ENCODE measurements at places on chromosomes 11 and 22.

GRCh38 chr11:129444274-129444673 is 68.6 kb downstream of the BARX2 start:
- no peak for DNase-seq

DNA sequence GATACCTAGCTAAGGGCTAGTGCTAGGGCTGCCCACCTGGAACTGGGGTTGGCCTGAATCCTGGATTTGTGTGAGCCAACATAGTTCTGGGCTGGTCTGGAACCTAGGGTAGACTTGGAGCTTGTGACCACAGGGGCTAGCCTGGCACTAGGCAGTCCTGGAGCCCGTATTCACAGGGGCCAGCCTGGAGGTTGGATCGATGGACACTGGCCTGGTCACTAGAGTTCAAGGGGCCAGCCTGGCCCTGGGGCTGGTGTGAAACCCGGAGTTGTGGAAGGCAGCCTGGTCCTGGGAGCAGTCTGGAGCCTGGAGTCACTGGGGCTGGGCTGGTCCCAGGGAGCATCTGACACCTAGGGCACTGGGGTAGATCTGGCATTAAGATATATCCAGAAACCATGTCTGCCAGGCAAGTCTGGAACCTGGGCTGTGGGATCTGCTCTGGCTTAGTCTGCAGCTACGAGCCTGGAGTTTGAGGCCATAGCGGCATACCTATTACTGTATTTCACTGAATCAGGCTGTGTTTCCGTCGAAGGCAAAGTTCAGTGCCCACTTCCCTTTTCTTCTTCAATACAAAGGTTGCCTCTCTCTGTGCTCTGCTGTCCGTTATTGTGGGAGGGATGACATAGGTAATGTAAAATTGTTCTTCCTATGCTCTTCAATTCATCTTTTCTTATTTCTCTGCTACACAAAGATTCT is 9.1 kb upstream of the GLYATL1B start:
- DNase-seq: no peak

GRCh38 chr11:8292351-8292750 is 28.7 kb upstream of the LMO1 start:
- no peak for DNase-seq

GRCh38 chr22:23862103-23862502 is 4.4 kb downstream of the SLC2A11 start:
- DNase-seq: peak; percentile 52

DNA sequence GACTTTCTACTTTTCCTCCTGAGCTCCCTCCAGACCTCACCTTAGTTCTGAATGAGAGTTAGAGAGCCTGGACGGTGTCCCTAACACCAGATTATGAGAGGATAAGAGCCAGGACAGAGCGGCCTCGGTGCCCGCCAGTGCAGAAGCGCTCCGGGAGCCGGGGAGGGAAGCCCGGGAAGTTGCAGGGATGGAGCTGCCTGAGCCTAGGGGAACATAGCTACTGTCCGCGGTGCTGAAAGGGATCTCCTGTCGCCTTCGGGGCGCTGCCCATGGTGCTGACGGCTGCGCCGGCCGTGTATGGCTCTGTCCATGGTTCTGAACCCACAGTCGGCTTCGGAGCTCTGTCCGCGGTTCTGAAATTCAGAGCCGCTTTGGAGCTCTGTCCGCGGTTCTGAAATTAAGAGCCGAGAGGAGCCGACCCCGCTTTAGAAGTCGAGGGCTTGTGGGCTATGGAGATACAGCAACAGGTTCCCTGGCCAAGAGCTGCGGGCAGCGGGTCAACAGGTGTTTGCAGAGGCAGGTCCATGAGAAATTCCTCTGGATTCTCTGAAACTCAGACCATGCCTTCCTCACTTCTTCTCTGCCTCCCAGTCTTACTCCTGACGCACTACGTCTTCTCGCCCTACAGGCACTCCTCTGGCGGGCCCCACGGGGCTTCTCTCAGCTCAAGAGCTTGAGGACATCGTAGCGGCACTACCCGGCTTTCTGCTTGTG is 814 bp downstream of the NPAS4 start:
- DNase-seq: peak; percentile 89

GRCh38 chr22:24161909-24162308 is 19.4 kb upstream of the SUSD2 start:
- no peak for DNase-seq

GRCh38 chr11:1753229-1753928 is 3.0 kb upstream of the IFITM10 start:
- DNase-seq: no peak

- no peak for DNase-seq
Observed at GRCh38 chr11:113247221-113247620, 67.2 kb upstream of the TTC12 start.

GRCh38 chr22:27748349-27748748 is 53.2 kb downstream of the MN1 start:
- DNase-seq: no peak

DNA sequence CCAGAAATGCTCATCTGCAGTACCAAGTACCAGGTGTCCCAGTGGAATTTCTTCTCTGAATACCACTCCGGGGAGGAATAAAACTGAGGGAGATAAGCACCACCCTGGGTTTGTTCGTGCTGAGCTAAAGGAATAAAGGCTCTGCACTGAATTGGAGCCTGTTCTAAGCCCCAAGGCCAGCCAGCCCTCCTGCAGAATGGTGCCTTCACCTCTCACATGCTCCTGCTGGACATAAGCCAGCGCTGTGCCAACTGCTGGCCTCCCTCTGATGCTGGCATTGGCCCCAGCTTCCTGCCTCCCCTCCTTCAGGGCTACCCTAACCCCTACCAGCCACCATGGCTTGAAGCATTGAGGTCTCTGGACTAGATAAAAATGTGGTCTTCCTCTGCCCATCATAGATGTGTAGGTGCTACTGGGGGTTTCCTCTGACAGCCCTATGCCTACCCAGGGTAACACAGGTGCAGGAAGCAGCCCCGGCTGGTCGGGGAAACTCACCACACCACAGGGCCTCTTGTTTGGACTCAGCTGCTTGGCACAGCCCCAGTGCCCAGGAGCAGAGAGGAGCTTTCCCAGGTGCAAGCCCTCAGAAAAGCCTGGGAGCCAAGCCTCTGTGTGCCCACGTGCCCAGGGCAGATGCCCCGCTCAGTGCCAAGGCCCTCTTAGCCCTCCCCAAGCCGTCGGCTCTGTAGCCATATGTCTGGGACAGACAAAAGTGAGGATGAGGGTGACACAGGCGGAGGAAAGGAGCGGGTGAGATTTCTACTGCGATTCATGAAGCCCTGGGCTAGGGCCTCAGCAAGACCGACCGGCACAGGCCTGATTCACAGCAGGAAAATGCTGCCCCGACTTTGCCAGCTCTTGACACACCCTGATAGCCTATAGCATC is 34.1 kb upstream of the JAM3 start:
- no peak for DNase-seq

DNA sequence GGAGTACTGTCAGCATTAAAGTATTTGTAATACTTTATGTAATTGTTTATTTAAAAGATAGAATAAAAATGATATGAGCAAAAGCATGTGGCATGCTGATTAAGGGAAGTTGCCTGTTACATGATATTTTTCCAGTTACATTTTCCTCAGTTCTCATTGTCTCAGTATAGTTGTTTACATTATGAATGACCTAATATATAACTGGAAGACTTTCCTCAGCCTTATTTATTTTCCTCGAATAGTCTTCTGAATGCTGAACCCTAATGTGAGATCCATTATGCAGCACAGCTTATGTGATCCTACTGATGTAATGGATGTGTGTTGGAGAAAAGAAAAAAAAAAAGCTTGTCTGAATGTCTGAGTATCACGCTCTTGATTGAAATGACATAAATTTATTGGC is 95.5 kb downstream of the LUZP2 start:
- no peak for DNase-seq

- DNase-seq: no peak
Observed at GRCh38 chr11:17793642-17794170, 59.1 kb downstream of the KCNC1 start.

- DNase-seq: no peak
Observed at GRCh38 chr11:72525466-72525865, 91.1 kb upstream of the CLPB start.

GRCh38 chr11:26134481-26135355 is 197.2 kb upstream of the ANO3 start:
- DNase-seq: no peak

GRCh38 chr11:99537681-99538080 is 516.9 kb downstream of the CNTN5 start:
- no peak for DNase-seq

DNA sequence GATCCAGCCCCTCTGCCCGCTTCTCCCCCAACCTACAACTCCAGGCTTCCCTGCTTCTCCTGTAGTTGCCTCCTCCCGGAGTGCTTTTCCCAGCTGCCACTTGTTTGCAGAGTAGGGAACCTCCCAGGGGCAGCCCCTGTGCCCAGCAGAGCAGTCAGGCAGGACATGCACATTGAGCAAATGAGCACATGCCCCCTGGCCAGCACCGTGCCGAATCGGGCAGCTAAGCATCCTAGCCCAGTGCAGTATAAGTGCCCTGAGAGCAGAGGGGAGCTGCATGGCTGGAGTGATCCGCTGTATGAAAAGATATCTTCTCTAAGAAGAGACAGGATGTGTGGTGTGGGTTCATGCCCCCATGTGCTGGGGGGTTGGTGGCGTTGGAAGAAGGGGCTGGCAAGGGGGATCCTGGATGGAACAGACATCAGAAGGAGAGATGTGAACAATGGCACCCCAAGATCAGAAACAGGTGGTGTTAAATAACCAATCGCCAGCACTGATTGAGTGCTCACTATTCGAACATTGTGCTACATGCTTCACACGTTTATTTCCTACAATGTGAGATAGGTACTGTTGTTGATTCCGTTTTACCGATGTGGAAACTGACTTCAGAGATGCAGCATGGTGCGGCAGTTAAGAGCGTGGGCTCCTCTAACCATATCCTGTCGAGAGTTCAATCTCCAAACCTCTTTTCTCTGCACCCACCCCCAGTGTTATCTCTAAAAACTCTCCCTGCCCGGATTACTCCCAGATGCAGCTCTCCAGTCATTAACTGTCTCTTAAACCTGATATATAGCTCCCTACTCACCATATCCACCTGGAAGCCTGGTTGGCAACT is 1.2 kb downstream of the AIP start:
- DNase-seq: peak; percentile 52

GRCh38 chr11:1230456-1231395 is 7.9 kb downstream of the MUC5B start:
- DNase-seq: no peak

- DNase-seq: no peak
Observed at GRCh38 chr22:36330127-36330526, 57.6 kb downstream of the MYH9 start.

DNA sequence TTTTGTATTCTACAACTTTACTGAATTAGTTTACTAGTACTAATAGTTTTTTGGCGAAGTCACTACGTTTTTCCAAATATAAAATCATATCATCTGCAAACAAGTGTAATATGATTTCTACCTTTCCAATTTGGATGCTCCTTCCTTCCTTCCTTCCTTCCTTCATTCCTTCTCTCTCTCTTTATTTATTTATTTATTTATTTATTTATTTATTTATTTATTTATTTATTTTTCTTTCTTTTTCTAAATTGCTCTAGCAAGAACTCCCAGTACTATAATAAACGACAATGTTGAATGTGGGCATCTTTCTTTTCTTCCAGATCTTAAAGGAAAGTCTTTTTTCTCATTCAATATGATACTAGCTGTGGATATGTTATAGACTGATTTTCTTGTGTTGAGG is 656.0 kb upstream of the LUZP2 start:
- no peak for DNase-seq

DNA sequence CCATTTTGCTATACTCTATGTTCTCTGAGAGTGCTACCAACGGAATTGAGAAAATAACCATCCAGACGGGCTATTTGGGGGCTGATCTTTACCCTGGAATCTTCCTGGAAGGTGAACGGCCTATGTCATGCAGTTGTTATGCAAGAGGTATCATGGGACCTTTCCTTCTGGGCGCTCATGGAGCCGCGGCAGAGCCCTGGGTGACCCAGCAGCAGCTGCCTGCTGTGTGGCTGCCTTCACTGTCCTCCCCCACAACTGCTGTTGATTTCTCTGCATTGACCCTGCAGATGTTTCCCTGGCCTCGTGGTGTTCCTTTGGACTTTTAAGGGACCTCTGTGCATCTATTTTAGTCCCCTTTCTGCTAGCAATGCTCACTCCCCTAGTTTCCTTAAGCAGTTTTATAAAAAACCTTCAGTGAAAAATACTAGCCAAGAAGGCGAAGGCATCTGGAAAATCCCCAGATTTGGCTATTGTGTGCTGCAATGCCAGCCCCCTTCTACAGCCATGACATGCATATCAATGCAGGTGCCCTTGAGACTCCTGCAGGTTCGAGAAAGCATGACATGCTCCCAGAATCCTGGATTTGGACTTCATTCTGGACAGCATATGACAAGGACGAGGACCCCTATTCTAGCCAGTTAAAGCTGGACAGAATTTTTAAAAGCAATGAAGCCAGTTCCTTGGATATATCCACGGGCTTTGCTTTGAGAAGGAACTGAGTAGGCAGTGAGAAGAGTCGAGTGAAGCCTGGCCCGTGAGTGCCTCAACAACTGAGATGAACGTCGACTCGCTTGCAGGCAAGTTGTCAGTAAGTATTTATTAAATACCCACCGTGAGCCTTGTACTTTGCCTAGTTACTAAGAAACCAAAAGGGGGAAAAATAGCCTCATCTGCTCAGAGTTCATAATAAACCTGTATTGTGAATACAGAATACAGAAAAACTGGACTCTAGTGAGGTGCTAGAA is at the start of gene SLC25A18:
Gene SLC25A18 (plus strand): TSS at position 593 of the 965 bp plus-strand sequence. CDS start 16,447 bp downstream, outside the sequence.
- DNase-seq: no peak

GRCh38 chr22:18078329-18079041 is 695 bp downstream of the PEX26 start:
- DNase-seq: peak; percentile 65

DNA sequence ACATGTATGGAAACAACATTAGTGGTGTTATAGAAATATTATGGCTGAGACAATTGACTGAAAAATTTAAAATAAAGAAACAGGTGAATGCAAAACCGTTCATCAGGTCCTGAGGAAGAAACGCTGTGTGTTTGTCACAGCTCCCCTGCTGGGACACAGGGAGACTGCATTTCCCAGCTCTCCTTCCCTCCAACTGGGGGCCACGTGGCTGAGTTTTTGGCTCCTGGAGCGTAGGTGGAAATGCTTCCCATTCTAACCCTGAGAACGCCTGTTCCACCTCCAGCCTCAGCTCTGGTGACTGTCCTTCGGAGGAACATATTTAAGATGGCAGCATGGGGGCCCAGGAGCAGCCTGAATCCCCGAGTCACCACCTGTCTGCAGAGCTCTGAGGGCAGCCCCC is 398.6 kb downstream of the BRD1 start:
- DNase-seq: no peak

- no peak for DNase-seq
Observed at GRCh38 chr11:93216511-93217101, 18.8 kb upstream of the SLC36A4 start.

- no peak for DNase-seq
Observed at GRCh38 chr11:19392321-19392720, 151.6 kb upstream of the E2F8 start.

GRCh38 chr22:31977141-31977841 is 33.0 kb downstream of the YWHAH start:
- peak; percentile 87 for DNase-seq

GRCh38 chr22:41471568-41471967 is 2.7 kb downstream of the ACO2 start:
- DNase-seq: no peak

- no peak for DNase-seq
Observed at GRCh38 chr22:48490500-48491411, 1336.9 kb downstream of the BRD1 start.

Data from activated naive CD8-positive, alpha-beta T cell treated with anti-CD3 and anti-CD28 coated beads, Interleukin-2, amount 50 U/mL, for 24 hours (primary cell).